CD4-positive, alpha-beta memory T cell (primary cell): ENCODE measurements at places on chromosomes 4 and X. TPM values are rescaled to one million over a fixed set of nuclear protein-coding genes. Genes with fewer than 3 reads are reported as not detected.

DNA sequence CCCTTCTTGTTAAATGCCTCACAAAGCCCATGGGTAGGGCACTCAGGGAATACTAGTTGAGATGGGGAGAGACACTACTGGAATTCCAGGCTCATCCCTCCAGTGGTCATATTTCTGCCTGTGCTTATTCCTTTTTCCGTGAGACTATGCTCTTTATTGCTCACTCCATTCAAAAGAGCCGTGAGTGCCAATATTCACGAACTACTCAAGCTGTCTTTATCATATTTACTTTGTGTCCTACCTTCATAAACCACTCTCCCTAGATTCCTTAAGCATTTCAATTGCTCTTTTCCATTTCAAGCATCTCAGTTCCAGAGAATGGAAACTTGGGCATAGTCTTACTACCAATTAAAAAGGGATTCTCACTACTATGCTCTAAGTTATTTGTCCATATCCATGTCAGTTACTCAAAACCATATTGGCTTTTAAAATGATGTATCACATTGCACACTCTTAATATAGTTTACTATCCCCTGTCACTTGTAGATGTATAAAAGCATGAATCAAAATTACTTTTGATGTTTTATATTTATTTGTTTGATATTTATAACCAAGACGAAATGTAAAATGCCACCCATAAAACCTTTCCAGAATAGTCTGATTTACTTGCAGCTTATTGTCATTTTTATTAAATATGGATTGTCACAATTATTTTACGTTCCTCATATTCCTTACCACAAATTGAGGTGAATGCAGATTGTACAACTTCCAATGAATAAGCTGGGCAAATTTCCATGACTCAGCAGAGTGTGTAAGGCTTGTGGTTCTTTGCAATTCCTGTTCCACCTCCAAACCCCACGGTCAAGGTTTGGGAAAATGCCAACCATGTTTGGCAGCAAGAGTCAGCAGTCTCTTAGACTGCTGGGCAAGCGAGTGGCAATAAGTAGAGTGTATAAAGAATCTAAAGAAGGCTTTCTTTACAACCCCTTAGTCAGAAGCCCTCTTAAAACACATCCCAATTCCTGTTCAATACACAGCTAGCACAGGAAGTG is 24.4 kb downstream of the ENOX2 start:
- H3K36me3 ChIP-seq: no peaks in the 10 kb centered on the region
- no peaks in the 10 kb centered on the region for H3K4me1 ChIP-seq
- no peak overlapping the region for H3K4me3 ChIP-seq
- H3K27me3 ChIP-seq: no peaks in the 10 kb centered on the region
- no peak overlapping the region for H3K27ac ChIP-seq

TBX22 gene
- not detected for polyA plus RNA-seq

- H3K4me3 ChIP-seq: no peak overlapping the region
- no peaks in the 10 kb centered on the region for H3K4me1 ChIP-seq
- no peaks in the 10 kb centered on the region for H3K27me3 ChIP-seq
These were observed 28.9 kb upstream of the DDX53 start for GRCh38 chrX:22970861-22971260.

KCNIP4 gene
- 0.26 TPM for polyA plus RNA-seq

GRIA2 gene
- not detected for polyA plus RNA-seq

GRCh38 chrX:123083924-123084323 is 100.2 kb upstream of the GRIA3 start:
- H3K36me3 ChIP-seq: no peaks in the 10 kb centered on the region
- no peak overlapping the region for H3K27ac ChIP-seq
- no peak overlapping the region for H3K4me3 ChIP-seq

DDX53 gene
- not detected for polyA plus RNA-seq

DNA sequence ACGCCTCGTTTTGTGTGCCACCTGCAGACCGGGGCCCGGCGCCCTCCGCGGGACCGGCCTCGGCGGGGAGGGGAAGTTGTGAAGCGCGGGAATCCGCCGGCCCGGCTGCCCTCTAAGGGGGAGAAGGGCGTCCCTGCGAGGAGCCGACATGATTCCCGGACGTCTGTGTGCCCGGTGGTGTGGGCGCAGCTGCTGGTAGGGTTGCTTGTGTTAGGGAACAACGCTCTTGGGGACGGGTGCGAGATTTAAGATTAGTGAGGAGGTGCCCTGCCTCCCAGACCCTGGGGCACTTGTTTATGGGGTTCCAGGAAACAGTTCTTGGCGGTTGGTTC is 627 bp downstream of the CDKN2AIP start:
- no peaks in the 10 kb centered on the region for H3K27me3 ChIP-seq
- H3K36me3 ChIP-seq: peaks cover 28% of the 10 kb centered on the region
- H3K4me1 ChIP-seq: peaks cover 54% of the 10 kb centered on the region
- peak overlapping the region; percentile 96 for H3K27ac ChIP-seq
- DNase-seq: no peak
- peak overlapping the region; percentile 77 for H3K4me3 ChIP-seq

GRCh38 chr4:145302725-145303124 is 122.3 kb upstream of the OTUD4 start:
- H3K27me3 ChIP-seq: no peaks in the 10 kb centered on the region
- peaks cover 8% of the 10 kb centered on the region for H3K4me1 ChIP-seq
- H3K4me3 ChIP-seq: no peak overlapping the region
- H3K27ac ChIP-seq: no peak overlapping the region
